Right lobe of liver (tissue), 6 donors: ENCODE measurements at places on chromosomes 1 and 21.

DNA sequence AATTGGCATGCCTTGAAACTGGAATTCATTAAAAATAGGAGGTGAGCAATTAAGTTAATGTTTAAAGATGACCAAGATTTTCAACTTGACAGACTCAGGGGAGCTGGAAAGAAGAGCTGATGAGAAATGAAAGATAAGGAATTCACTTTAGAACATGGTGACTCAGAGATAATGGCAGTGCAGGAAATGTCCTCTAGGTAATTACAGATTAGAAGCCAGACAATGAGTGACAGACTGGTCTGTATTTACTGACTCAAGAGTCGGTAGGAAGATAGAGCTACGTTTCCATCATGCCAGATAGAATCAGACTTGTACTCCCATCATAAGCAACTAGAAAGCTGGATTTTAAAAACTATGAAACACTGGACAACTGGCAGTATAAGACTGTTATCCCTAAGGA is 151.6 kb downstream of the AJAP1 start:
- no peak for DNase-seq

DNA sequence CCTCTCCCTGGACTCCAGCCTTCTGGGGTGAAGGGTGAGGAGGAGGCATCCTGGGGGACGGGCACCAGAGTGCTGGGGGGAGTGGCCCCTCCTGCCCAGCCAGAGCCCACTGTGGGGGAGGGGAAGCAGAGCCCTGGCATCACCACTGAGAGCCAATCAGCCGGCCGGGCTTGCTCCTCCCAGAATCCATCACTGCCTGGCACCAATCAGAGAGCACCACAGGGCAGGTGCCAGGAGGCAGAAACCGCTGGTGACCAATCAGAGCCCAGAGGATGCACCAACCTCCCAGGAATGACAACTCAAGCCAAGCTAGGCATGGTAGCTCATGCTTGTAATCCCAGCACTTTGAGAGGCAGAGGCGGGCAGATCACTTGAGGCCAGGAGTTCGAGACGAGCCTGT is 27.9 kb downstream of the CASZ1 start:
- no peak for DNase-seq

- no peak for DNase-seq
Observed at GRCh38 chr1:17277511-17278159, 28.7 kb downstream of the PADI3 start.

DNA sequence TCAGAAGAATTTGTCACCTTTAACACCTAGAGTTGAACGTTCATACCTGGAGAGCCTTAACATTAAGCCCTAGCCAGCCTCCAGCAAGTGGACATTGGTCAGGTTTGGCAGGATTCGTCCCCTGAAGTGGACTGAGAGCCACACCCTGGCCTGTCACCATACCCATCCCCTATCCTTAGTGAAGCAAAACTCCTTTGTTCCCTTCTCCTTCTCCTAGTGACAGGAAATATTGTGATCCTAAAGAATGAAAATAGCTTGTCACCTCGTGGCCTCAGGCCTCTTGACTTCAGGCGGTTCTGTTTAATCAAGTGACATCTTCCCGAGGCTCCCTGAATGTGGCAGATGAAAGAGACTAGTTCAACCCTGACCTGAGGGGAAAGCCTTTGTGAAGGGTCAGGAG is 52.3 kb downstream of the UBE4B start:
- no peak for DNase-seq

GRCh38 chr1:40185951-40186864 is 25.0 kb downstream of the RLF start:
- DNase-seq = no peak

DNA sequence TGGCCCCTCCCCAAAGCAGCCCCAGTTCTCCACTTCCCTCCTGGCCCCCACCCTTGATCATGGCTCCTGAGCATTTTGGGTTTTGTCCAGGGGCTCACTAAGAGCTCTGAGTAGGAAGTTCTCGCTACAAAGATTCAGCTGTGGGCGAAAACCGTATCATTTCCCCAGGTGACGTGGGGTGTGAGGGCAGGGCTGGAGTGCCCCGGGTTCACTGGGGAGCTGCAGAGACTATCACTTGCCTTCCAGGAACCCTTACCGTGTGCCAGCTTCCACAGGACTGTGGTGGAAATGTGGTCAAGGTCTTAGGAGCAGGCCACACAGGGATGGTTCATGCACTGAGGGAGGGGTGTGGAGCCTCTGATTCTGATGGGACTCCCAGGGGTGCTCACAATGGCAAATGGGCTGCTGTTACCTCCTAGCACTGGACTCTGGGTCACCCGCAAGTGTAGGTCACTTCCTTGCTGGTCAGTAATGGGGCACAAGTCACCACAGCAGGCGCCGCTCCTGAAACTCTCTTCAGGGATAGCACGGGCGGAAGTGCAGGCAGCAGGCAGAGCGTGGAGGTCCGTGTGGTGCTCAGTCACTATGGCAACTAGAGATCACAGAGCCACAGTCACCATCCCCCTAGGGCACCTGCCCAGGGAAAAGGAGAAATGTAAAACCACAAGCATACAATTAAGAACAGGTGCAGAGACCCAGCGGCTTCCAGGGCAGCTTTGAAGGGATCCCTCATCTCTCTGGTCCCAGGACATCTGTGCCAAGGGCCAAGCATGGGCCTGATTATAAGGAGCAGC is 35.4 kb downstream of the RSPH1 start:
- DNase-seq = peak; percentile 40

DNA sequence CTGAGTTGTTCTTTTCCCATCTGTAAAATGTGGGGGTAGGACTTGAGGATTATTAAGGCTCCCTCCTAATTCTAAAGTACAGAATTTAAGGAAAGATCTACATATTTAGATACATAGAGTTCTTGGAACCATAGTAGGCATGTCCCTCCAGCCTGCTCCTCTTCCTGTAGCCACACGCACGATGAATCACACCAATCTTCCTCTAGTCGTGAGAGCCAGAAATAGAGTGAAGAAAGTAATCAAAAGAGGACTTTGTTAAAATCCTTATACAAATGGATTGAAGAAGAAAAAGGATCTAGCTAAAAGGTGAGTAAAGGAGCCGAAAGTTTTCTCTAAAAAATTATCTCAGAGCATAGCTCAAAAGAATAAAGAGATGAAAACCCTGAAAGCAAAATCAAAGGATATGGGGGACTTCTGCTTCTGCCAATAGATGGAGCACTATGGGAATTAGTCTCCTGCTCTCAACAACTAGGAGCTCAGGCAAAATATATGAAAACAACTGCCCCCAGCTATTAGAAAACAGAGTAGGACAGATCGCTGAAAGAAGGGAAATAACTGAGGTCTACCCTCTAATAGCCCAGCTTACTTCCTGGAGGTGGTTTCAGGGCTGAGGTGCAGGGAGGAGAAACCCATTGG is 8.5 kb downstream of the C1orf141 start:
- DNase-seq = no peak

DNA sequence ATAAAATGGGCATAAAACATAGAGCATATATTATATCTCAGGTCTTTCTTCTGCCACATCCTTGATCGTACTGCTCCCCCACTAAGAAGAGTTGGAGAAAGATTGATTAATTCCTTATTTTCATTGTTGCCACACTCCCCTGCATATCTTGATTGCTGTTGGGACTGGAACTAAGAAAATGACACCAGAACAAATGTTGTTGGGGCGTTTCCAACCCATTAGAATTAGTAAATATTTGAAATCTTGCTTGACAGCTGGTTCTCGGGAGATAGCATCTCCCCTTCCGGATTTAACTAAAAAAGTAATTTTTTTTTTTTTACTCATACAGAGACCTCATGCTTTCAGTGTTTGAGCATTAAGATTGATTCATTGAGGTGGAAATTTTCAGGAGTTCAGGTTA is 493.0 kb upstream of the PLXNA2 start:
- no peak for DNase-seq

DNA sequence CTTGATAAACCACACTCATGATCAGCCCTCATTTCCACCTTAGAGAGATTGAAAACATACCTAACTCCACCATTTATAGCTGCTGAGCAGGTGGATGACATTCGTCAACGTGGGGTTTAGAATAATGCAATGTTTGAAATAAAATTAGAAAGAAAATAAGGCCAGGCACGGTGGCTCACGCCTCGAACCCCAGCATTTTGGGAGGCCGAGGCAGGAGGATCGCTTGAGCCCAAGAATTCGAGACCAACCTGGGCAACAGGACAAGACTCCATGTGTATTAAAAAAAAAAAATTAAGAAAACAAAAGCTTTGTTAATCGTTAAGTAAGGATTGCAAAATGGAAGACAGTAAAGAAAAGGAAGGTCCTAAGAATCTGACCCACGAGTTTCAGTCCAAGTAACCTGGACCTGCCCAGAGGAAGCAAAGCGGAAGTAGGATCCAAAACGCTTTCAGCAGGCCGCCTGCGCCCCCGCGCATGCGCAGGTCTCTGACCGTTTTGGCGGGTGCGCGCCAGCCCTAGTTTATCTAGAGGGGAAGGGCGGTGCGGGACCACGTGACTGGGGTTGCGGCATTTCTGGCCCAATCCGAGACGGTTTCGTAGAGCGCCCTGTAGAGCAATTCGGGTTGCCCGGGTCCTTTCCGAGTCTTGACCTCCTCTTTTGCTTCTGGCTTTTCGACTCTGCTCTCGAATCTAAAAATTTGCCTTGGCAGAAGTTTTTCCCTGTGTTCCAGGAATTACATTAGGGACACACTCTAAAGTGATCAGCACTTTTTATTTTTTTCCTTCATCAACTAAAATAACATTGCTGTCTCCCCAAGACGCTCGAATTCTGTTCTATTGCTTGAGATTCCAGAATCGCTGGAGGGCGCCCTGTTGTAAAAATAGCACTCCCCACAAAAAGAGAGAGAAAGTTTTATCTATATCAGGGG is 22.5 kb downstream of the ANP32E start:
- DNase-seq = peak; percentile 96

DNA sequence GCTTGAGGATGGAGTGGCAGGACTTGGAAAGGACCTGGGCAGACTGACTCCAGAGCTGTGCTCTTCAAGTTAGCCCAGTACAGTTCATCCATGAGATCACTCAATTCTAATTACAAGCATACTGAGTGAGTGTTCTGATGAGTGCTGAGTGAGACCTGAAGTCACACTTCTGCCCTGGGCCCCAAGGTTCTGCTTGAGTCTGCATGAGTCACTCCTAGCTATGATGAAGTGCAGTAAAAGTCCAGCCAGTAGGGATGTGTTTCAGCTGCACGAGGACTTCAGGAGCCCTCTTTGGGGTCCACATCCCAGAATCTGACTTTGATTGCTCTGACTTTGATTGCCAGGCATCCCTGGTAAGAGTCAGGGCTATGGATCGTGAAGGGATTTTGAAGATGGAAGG is 35.8 kb downstream of the PLEKHA6 start:
- DNase-seq = no peak

DNA sequence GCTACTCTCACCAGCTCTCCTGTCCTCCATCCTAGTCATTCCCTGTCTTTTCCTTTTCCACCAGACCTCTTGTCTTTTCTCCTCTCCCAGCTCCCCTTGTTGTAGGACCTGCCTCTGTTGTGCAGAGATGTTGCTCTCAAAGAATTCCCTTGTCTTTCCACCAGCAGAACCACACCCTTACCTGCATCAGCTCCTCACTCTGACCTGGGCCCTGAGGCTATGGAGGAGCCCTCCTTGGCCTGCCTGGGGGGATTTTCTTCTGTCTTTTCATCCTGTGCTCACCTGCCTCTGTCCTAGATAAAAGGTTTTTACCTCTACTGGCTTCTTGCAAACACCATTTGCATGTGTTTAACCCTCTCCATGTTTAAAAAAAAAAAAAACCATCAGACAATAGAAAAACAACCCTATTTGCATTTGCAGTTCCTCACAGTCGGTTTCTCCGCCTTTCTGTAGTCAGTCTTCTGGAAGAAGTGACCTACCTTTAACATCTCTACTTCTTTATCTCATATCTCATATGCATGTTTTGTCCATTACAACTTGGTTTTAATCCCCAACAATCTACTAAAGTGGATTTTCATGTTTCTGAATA is 12.1 kb downstream of the FCRL5 start:
- no peak for DNase-seq

GRCh38 chr1:19754482-19754881 is 45.2 kb downstream of the TMCO4 start:
- peak; percentile 53 for DNase-seq

DNA sequence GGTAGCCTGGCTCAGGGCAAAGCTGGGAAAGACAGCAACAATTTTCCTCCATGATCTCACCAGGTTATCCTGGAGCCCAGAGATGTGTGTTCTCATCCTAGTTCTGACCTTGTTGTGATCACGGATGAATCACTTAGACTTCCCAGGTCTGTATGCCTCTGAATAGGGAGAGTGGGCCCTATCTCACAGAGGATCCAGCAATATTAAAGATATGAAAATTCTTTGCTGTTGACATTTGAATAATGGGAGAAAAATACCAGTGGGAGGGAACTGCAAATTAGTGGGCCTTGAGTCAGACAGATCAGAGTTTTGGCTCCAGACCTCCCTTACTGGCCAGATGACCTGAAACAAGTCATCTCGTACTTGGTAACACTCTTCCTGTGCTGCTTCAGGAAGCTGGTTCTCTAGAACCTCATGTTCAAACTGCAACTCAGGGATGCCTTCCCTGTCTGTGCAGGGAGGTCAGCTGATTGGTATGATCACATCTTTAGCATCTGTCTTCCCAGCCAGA is 32.8 kb upstream of the RNF19B start:
- no peak for DNase-seq

GRCh38 chr1:149849111-149849946 is 50.0 kb upstream of the BOLA1 start:
- no peak for DNase-seq

DNA sequence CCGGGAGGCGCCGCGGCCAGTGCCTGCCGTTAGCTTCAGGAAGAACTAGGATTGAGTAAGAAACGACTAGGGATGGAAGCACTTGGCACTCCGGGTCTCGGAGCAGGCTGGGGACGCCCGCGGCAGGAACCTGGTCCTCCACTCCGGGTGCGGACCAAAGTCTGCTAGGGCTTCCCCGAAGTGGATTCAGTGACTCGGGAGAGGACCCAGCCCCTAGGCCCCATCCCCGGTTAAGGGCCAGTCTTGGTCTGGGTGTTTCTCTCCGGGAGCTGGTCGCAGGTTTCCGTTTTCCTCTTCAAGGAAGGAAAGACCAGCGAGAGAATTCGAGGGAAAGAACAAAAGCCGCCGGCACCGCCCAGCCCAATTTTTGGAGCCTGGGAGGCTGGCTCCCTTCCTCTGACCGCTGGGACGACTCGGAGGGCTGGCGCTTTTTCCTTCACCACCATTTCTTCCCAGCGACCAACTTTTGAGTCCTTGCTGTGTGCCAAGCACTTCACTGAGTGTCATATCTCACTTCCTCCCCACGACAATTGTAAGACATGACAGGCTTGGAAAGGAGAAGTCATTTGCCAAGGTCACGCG is 16.8 kb upstream of the STMN1 start:
- DNase-seq = no peak

DNA sequence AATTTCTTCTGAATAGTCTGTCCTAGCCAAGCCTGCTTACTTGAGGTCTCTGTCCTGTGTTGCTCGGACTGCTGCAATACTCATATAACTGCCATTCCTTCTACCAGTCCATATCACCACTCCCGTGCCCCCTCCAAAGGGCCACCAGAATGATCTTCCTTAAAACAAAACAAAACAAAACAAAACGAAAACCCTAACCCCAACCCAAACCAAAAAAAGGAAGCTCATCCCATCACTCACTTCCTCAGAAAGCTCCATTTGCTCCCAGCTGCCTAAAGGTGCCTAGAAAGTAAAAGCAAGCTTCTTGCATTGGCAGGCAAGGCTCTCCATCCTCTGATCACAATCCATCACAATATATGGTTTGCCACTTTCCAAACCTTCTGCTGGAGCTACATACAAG is 20.3 kb downstream of the USP24 start:
- DNase-seq = no peak

- DNase-seq = no peak
Observed at GRCh38 chr1:28893403-28894102, 20.8 kb upstream of the EPB41 start.
